Liver (tissue), 10 donors: ENCODE measurements at places on chromosomes 7 and 10. TPM values are rescaled to one million over a fixed set of nuclear protein-coding genes. Genes with fewer than 3 reads are reported as not detected.
A peak's percentile ranks its signal among the peaks of the same experiment; 100 is the strongest.

DNA sequence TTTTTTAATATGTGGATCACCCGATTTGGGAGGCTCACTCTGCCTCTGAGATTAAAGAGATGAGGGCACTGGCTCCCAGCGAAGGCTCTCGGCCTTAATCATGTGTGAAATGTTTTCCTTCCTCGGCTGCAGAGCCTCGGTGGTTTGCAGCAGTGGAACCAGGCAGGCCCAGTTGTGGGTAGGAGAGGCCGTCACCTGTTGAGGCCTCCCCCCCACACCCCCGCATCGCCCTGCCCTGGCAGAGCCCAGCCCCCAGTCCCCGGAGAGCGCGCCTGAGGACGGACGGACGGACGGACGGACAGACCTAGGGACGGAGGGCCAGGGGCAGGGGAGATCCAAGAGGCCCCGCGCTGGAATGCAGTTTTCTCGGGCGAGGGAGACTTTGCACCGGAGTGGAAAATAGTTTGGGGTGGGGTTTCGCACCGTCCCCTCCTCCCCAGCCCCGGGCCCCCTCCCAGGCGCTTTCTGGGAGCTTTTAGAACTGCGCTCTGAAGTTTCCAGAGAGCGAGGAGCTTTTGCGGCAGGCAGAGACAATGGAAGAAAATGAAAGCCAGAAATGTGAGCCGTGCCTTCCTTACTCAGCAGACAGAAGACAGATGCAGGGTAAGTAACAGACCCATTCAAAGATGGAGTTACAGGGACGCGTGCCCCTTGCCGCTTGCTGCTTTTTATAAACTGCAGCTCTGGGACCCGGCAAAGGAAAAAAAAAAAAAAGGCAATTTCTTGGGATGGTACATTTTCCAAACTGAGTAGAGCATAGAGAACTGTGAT is at the start of gene KIAA1217:
KIAA1217 (plus strand) TSS at position 478 of the 771 bp plus-strand sequence; CDS start at position 534, 56 bp downstream.
- peak within 1 kb of the TSS; percentile 46 for H3K4me3 ChIP-seq
- H3K27me3 ChIP-seq, result no peaks in the 10 kb centered on the region
- DNase-seq, result peak; percentile 38
- H3K4me1 ChIP-seq, result peaks cover 10% of the 10 kb centered on the region

- DNase-seq, result peak; percentile 29
- no peak overlapping the region for H3K4me3 ChIP-seq
- H3K27ac ChIP-seq, result no peak overlapping the region
- H3K4me1 ChIP-seq, result peaks cover 12% of the 10 kb centered on the region
- H3K36me3 ChIP-seq, result no peaks in the 10 kb centered on the region
Measured at GRCh38 chr10:42951486-42952251, 125.2 kb upstream of the RET start.

DNA sequence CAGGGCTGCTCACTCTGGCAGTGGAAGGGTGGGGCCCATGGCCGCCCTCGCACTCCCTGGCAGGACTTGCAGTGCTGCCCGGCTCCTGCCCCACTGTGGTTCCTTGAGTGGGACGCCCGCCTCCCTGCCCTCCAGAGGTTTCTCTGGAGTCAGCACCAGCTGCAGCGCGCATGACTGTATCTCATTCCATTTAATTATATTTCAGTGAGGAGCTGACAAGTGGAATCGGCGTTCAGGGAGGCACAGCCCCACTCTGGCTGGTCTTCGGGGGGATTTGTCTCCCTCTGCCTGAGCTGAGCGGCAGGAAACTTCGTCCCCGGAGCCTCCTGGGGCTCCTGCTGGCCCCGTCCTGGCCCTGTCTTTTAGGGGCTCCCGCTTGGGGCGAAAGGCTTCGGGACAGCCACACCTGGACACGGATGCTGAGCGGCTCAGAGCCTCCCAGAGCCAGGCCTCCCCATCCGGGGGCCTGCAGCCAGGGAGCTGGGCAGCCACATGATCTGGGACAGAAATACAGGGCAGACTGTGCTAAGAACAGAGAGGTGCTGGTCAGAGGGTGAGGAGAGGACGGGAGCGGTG is 75.3 kb upstream of the NKX6-2 start:
- H3K4me3 ChIP-seq, result no peak overlapping the region
- no peak for DNase-seq
- H3K27me3 ChIP-seq, result peaks cover 2% of the 10 kb centered on the region

GRCh38 chr7:115447495-115447894 is 525.6 kb downstream of the MDFIC start:
- no peak overlapping the region for H3K27ac ChIP-seq
- no peak overlapping the region for H3K4me3 ChIP-seq
- H3K27me3 ChIP-seq, result no peaks in the 10 kb centered on the region
- H3K36me3 ChIP-seq, result no peaks in the 10 kb centered on the region
- DNase-seq, result no peak

DNA sequence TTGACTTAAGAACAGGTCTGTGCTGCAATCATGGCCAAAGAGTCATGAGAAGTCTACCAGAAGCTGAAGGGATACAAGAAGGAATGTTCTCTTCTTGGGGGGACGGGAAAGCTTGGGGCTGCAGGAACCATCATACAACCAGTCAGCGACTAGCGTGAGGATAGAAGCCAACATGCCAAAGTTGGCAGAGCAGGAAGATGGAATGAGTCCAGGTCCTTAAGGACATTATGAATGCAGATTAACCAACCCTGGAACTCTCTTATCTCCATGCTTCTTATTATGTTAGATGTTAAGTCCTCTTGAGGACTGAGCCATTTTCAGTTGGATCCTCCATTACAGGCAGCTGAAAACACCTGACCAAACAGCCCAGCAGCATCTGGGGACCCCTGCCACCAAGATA is 17.2 kb upstream of the CACUL1 start:
- H3K27me3 ChIP-seq, result no peaks in the 10 kb centered on the region
- DNase-seq, result no peak
- no peak overlapping the region for H3K4me3 ChIP-seq
- H3K36me3 ChIP-seq, result no peaks in the 10 kb centered on the region
- no peak overlapping the region for H3K27ac ChIP-seq

GRCh38 chr10:33334805-33335550 is 511 bp upstream of the NRP1 start:
- peaks cover 15% of the 10 kb centered on the region for H3K4me1 ChIP-seq
- peaks cover under 1% of the 10 kb centered on the region for H3K36me3 ChIP-seq
- DNase-seq, result peak; percentile 62
- H3K4me3 ChIP-seq, result peak overlapping the region; percentile 80
- H3K27me3 ChIP-seq, result no peaks in the 10 kb centered on the region

DNA sequence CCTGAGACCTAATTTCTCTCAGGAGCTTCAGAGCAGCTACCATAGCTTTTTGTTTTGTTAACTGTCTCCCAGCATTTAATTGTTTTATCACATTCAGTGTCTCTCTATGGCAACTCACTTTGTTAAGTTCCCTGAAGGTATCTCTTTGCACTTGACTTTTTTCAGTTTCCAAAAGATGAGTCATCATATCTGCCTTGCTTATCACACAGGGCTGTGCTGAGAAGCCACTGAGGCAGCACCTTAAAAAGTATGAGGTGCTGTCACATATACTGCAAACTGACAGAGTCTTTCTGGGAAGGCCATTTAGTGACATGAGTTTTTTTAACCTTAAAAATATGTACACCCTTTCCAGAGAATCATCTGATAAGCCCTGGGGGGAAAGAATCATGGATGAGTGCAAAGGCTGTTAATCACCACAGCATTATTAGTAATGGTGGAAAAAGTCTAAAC is 56.8 kb downstream of the PPP1R3C start:
- no peak for DNase-seq
- H3K36me3 ChIP-seq, result no peaks in the 10 kb centered on the region
- H3K4me3 ChIP-seq, result no peak overlapping the region

DNA sequence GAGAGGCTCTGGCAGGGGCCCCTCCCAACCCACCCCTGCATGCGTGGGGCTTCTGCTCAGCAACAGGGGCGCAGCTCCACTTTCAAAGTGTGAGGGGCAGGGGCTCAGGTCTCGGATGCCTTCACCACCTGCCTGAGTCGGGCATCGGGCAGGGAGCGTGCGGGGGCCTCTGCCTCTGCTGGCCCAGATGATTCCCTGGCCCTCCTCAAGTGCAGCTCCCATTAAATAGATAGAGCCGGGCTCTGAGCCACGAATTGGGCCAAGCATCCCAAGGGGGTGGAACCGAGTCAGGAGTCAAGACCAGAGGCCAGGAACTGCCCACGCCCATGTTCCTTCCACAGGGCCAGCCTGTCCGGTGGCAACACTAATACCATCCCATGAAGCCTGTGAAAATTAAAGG is 108.9 kb upstream of the FAM20C start:
- H3K4me3 ChIP-seq, result no peak overlapping the region
- H3K27ac ChIP-seq, result no peak overlapping the region
- no peak for DNase-seq
- H3K36me3 ChIP-seq, result no peaks in the 10 kb centered on the region

- DNase-seq, result no peak
- no peak overlapping the region for H3K4me3 ChIP-seq
- H3K36me3 ChIP-seq, result no peaks in the 10 kb centered on the region
- no peaks in the 10 kb centered on the region for H3K27me3 ChIP-seq
- peaks cover under 1% of the 10 kb centered on the region for H3K4me1 ChIP-seq
Measured at GRCh38 chr7:46286356-46286755, 365.3 kb upstream of the IGFBP3 start.

Gene RPEL1
- not detected for polyA plus RNA-seq

Gene APBB1IP
- 14.3 TPM for polyA plus RNA-seq

Gene FXYD4
- not detected for polyA plus RNA-seq
